Activated T-cell treated with anti-CD3 and anti-CD28 coated beads for 48 hours (primary cell): ENCODE measurements at places on chromosomes 6 and 20.

DNA sequence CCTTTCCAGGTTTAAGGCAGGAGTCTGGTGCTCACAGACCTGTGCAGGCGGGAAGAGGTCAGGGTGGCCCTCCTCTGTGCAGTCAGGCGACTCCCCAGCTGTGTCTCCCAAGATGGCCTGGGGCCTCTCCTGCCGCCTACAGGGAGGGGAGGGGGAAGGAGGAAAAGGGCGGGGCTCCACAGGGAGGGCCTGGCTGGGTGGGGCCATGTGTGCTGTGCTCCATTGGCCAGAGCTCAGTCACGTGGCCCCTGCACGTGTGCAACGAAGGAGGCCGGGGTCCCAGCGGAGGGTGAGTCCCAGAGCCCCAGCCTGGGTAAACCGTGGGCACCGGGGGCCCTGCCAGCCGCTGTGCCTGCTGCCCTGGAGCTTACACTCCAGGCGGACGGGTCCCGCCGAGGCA is 211.6 kb downstream of the ZDHHC14 start:
- DNase-seq = no peak

DNA sequence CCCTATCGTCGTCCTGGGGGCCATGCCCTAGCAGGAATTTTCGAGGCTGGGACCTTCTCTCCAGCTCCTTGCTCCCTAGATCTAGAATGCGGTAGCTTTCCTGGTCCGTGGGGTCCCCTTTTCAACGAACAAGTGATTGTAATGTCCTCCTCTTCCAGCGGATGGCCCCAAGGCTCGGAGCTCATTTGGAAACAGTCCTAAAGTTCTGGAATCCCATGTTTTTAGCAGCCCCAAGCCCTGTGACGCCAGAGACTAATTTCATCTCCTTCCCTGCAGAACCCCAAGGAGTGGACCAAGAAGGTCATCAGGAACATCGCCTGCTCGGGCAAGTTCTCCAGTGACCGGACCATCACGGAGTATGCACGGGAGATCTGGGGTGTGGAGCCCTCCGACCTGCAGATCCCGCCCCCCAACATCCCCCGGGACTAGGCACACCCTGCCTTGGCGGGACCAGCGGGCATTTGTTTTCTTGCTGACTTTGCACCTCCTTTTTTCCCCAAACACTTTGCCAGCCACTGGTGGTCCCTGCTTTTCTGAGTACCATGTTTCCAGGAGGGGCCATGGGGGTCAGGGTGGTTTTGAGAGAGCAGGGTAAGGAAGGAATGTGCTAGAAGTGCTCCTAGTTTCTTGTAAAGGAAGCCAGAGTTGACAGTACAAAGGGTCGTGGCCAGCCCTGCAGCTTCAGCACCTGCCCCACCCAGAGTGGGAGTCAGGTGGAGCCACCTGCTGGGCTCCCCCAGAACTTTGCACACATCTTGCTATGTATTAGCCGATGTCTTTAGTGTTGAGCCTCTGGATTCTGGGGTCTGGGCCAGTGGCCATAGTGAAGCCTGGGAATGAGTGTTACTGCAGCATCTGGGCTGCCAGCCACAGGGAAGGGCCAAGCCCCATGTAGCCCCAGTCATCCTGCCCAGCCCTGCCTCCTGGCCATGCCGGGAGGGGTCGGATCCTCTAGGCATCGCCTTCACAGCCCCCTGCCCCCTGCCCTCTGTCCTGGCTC is 48.5 kb downstream of the PYGB start:
- peak; percentile 18 for DNase-seq

- DNase-seq = no peak
Observed at GRCh38 chr20:11128220-11128718, 454.5 kb upstream of the JAG1 start.

GRCh38 chr6:169806701-169807100 is 55.3 kb downstream of the ERMARD start:
- no peak for DNase-seq

DNA sequence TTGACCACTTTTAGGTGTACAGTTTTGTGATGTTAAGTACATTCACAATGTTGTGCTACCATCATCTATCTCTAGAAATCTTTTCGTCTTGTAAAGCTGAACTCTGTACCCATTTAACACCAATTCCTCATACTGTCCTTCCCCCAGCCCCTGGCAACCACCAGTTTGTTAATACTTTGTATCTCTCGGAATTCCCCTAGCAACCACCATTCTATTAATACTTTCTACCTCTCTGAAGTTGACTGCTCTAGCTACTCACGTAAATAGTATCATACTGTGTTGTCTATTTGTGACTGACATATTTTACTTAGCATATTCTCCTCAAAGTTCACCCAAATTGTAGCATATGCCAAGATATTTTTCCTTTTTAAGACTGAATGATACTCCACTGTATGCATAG is 82.3 kb upstream of the CLDN20 start:
- no peak for DNase-seq

GRCh38 chr6:18039481-18039880 is 52.0 kb upstream of the KIF13A start:
- no peak for DNase-seq

DNA sequence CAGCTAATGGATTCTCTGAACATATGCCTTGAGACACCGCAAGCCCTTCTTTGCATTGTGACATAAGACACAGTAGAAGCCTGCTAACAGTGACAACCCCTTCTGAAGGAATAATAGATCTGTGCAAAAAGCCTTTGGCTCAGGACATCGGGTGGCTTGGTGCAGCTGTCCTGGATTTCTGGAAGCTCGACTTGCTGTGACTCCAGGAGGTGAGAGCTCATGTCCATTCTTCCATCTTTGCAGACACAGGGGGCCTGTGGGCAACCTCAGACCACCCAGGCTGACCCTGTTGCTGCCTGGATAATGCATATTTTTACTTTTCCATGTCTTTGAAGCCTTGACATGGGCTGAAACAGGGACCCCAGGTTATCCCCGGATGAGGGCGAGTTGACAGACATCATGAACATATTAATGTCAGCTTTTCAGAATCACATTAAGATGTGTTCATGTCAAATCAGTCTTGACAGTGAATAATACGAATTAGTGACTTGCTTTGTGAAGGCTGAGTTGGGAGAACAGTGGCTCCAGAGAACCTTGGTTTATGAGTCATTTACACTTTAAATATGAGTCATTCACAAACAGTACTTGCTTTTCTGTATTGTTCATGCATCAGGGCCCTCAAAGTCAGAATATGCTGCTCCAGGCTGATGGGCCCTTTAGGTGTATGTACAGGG is 66.8 kb upstream of the IYD start:
- DNase-seq = no peak
